ENCODE measurements at places on chromosomes 4 and X. TPM values are rescaled to one million over a fixed set of nuclear protein-coding genes. Genes with fewer than 3 reads are reported as not detected.
A peak's percentile ranks its signal among the peaks of the same experiment; 100 is the strongest.

GRCh38 chrX:1717373-1717772 lies 102.5 kb downstream of the ASMT start:
- H3K4me1 ChIP-seq, result no peaks in the 10 kb centered on the region
- no peak overlapping the region for H3K4me3 ChIP-seq
- no peak overlapping the region for H3K27ac ChIP-seq
- peaks cover 11% of the 10 kb centered on the region for H3K27me3 ChIP-seq
- no peaks in the 10 kb centered on the region for H3K36me3 ChIP-seq
- DNase-seq, result peak; percentile 7

- no peaks in the 10 kb centered on the region for H3K36me3 ChIP-seq
- no peak overlapping the region for H3K4me3 ChIP-seq
- no peaks in the 10 kb centered on the region for H3K27me3 ChIP-seq
- H3K27ac ChIP-seq, result no peak overlapping the region
- H3K4me1 ChIP-seq, result peaks cover 5% of the 10 kb centered on the region
- no peak for DNase-seq
Observed at GRCh38 chr4:166003811-166004210, 130.8 kb downstream of the TLL1 start.

Gene CRMP1
- 83.4 TPM for total RNA-seq

GRCh38 chr4:167956676-167957075 lies 135.7 kb upstream of the ANXA10 start:
- no peaks in the 10 kb centered on the region for H3K4me1 ChIP-seq
- no peak overlapping the region for H3K27ac ChIP-seq
- DNase-seq, result no peak

- no peak for DNase-seq
- no peak overlapping the region for H3K27ac ChIP-seq
- no peak overlapping the region for H3K4me3 ChIP-seq
- H3K36me3 ChIP-seq, result no peaks in the 10 kb centered on the region
- no peaks in the 10 kb centered on the region for H3K4me1 ChIP-seq
Observed at GRCh38 chr4:128159967-128160366, 98.9 kb downstream of the LARP1B start.

- H3K27me3 ChIP-seq, result no peaks in the 10 kb centered on the region
- H3K4me3 ChIP-seq, result no peak overlapping the region
Observed at GRCh38 chrX:7943600-7944245, 16.5 kb upstream of the PNPLA4 start.

GRCh38 chr4:89482251-89482650 lies 174.7 kb upstream of the GPRIN3 start:
- H3K27me3 ChIP-seq, result no peaks in the 10 kb centered on the region
- peak; percentile 33 for DNase-seq
- H3K27ac ChIP-seq, result no peak overlapping the region
- no peak overlapping the region for H3K4me3 ChIP-seq
- no peaks in the 10 kb centered on the region for H3K4me1 ChIP-seq

Gene FAM9C
- not detected for total RNA-seq

Gene IL15
- 0.21 TPM for total RNA-seq

Gene ARMCX6
- 39.9 TPM for total RNA-seq

- H3K4me1 ChIP-seq, result peaks cover 69% of the 10 kb centered on the region
- DNase-seq, result peak; percentile 92
- H3K4me3 ChIP-seq, result no peak overlapping the region
- no peaks in the 10 kb centered on the region for H3K36me3 ChIP-seq
Observed at GRCh38 chr4:173252024-173252935, 81.9 kb downstream of the HMGB2 start.
